Vagina (tissue), 2 donors: ENCODE measurements at places on chromosomes 3 and 15. TPM values are rescaled to one million over a fixed set of nuclear protein-coding genes. Genes with fewer than 3 reads are reported as not detected.
A peak's percentile ranks its signal among the peaks of the same experiment; 100 is the strongest.

DNA sequence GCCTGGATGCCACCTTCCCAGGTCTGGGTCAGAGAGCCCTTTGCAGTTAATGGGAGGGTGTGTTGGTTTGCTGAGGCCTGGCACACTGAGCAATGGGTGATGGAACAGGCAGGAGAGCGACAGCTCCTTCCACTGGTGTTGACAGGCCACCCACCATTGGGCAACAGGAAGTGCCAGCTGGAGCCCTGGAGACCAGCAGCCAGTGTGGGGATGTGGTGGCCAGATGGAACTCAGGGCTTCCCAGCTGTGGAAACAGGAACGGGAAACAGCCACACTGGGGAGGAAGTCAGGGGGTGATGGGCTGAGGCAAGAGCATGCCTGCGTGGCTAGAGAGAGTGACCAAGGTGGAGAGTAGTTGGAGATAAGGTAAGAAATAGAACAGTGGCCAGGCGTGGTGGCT, 9.3 kb downstream of the PSTPIP1 start:
- no peak overlapping the region for H3K27ac ChIP-seq
- no peaks in the 10 kb centered on the region for H3K27me3 ChIP-seq
- no peaks in the 10 kb centered on the region for H3K4me1 ChIP-seq
- H3K4me3 ChIP-seq = no peak overlapping the region

DNA sequence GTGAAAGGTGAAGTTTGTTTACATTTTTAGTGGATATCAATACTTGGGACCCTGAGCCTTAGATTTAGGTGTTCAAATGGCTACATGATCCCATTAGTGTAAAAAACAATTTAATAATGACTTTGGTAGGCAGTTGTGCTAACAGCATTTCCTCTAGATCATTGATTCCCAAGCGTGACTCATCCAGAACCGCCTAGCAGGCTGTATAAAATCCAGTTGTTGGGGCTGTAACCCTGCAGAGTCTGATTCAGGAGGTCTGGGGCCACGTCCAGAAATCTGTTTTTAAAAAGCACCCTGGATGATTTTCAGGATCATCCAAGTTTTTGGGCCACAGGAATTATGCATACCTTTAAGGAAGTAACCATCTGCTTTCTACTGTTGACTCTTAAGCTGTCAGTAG, 156.4 kb downstream of the TP63 start:
- DNase-seq = no peak
- H3K4me3 ChIP-seq = no peak overlapping the region
- peaks cover 9% of the 10 kb centered on the region for H3K4me1 ChIP-seq
- no peaks in the 10 kb centered on the region for H3K27me3 ChIP-seq

- no peak for DNase-seq
- H3K4me3 ChIP-seq = no peak overlapping the region
- no peaks in the 10 kb centered on the region for H3K36me3 ChIP-seq
- no peaks in the 10 kb centered on the region for H3K27me3 ChIP-seq
- no peaks in the 10 kb centered on the region for H3K4me1 ChIP-seq
- no peak overlapping the region for H3K27ac ChIP-seq
Measured at GRCh38 chr15:94097552-94097951, 133.8 kb upstream of the MCTP2 start.

DNA sequence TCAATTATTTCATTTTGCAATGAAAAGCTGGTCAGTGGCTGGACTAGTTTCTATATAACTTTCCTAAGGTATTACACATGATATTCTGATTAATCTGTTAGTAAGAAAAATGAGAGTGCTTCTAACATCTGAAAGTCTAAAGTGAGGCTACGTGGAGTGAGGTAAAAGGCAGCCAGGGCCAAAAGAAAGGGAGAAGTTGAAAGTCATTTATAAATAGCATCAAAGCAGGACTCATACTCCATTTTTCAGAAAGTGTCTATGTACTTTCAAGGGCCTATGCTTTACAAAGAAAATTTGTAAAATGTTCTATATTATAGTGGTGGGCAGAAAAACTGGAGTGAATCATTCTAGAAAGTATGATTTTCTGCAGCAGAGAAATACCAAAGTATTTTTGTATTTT, 80.0 kb downstream of the CSNK1G1 start:
- no peak overlapping the region for H3K4me3 ChIP-seq
- no peak for DNase-seq
- H3K27me3 ChIP-seq = no peaks in the 10 kb centered on the region
- no peaks in the 10 kb centered on the region for H3K4me1 ChIP-seq
- no peak overlapping the region for H3K27ac ChIP-seq

GRCh38 chr3:69868841-69869420, 129.7 kb downstream of the MITF start:
- DNase-seq = no peak
- H3K4me1 ChIP-seq = peaks cover 50% of the 10 kb centered on the region
- no peaks in the 10 kb centered on the region for H3K36me3 ChIP-seq
- H3K27ac ChIP-seq = no peak overlapping the region
- no peaks in the 10 kb centered on the region for H3K27me3 ChIP-seq
- no peak overlapping the region for H3K4me3 ChIP-seq

DNA sequence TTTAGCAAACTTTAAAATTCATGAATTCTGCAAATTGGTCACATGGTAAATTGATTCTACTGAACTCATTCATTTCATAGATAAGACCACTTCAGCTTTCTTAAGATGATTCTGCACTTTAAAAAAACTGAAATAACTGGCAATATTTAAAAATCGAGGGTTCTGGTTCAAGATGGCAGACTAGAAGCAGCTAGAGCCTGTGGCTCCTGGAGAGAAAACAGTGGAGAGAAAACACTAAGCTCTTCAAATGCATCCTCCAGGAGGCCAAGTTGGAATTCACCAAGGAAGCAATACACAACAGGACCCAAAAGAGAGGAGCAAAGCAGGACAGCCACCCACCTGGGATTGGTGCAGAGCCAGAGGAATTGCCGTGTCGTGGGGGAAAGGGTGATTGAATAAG, 132.1 kb downstream of the SPATA16 start:
- no peaks in the 10 kb centered on the region for H3K4me1 ChIP-seq
- no peaks in the 10 kb centered on the region for H3K27me3 ChIP-seq
- no peak overlapping the region for H3K4me3 ChIP-seq
- no peak overlapping the region for H3K27ac ChIP-seq
- H3K36me3 ChIP-seq = no peaks in the 10 kb centered on the region

DNA sequence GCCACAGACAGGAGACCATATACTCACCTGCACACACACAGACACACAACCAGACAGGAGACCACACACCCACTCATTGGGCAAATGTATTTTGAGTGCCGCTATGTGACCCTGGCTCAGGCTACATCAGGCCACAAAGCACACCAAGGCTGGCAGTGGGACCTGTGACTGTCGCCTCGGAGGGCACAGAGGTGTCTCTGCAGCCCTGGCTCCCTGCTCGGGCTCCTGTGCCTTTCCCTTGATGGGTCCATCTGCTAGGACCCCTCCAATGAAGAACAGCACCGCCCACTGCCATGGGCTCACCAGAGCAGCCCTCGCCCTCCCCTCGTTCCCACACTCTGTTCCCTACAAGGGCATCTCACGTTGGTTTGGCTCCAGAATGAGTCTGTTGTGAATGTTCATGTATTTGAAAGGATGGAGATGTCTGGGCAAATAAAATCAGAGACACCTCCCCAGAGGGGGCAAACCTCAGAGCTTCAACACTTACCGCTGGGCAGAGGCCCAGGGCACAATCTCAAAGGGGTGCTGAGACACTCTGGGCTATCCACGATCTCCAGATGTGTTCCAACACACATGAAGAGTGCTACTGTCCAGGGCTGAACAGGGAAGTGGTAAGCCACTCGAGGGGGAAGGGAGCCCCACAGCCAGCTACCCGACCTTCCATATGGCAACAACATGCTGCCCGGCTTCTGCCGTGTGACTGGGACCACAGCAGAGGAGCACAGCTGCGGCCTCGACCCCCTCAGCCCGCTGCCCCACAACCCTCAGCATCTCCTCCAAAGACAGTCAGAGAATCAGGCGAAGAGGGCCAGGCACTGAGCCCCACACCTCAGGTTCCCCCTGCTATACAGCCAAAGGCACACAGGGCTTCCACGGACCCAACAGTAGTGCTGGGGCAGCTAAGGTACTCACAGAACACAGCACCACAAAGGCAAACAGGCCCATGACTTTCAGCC, 74.9 kb downstream of the OCA2 start:
- no peak overlapping the region for H3K27ac ChIP-seq
- H3K4me3 ChIP-seq = no peak overlapping the region
- H3K27me3 ChIP-seq = no peaks in the 10 kb centered on the region

GRCh38 chr3:123447749-123448517, 957 bp downstream of the ADCY5 start:
- H3K27ac ChIP-seq = peak overlapping the region; percentile 82
- H3K4me1 ChIP-seq = peaks cover 23% of the 10 kb centered on the region
- H3K36me3 ChIP-seq = no peaks in the 10 kb centered on the region
- H3K27me3 ChIP-seq = no peaks in the 10 kb centered on the region
- peak overlapping the region; percentile 77 for H3K4me3 ChIP-seq

GRCh38 chr15:53861792-53862191, 102.3 kb upstream of the WDR72 start:
- H3K36me3 ChIP-seq = no peaks in the 10 kb centered on the region
- DNase-seq = no peak
- H3K4me3 ChIP-seq = no peak overlapping the region
- no peaks in the 10 kb centered on the region for H3K27me3 ChIP-seq
- H3K4me1 ChIP-seq = no peaks in the 10 kb centered on the region
- no peak overlapping the region for H3K27ac ChIP-seq

- no peaks in the 10 kb centered on the region for H3K4me1 ChIP-seq
- no peak overlapping the region for H3K27ac ChIP-seq
- H3K4me3 ChIP-seq = no peak overlapping the region
- no peaks in the 10 kb centered on the region for H3K36me3 ChIP-seq
Measured at GRCh38 chr3:121817753-121818152, 17.1 kb downstream of the IQCB1 start.

- no peak overlapping the region for H3K27ac ChIP-seq
- H3K36me3 ChIP-seq = no peaks in the 10 kb centered on the region
- no peaks in the 10 kb centered on the region for H3K4me1 ChIP-seq
- H3K4me3 ChIP-seq = no peak overlapping the region
Measured at GRCh38 chr3:112129925-112130637, 3.0 kb downstream of the GCSAM start.

DNA sequence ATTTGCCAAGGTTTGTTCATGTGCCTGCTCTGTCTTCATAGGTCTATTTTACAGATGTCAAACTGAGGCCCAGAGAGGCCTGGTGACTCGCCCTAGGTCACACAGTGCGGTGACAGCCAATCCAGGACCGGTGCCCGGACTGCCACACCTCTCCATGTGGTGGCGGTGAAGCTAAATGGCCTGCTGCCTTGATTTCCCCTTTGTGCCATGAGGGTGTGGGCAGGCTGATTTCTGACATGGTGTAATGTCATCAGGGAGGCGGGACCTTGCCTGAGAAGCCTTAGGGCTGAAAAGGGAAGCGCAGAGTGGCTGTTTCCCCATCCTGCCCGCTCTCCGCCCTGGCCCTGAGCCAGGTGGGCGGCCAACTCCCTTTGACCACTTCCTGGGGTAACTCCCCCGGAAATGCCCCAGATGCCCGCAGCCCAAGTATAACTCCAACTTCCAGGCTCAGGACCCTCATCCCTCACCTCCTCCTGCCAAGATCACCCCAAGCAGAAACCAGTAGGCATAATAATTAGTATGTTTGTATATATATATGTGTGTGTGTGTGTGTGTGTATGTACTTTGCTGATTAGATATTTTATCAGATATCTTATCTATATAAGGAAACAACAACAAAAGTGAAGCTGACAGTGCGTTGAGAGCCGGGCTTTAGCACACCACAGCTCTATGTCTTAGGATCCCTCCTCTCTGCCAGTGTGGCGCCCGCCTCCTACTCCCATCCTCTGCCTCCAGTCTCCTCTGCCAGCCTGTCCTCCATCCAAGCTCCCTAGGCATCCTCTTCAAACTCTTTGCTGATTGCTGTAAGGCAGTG, 63.9 kb downstream of the IQSEC1 start:
- peaks cover 5% of the 10 kb centered on the region for H3K4me1 ChIP-seq
- no peaks in the 10 kb centered on the region for H3K27me3 ChIP-seq
- no peaks in the 10 kb centered on the region for H3K36me3 ChIP-seq
- DNase-seq = no peak
- H3K27ac ChIP-seq = no peak overlapping the region
- H3K4me3 ChIP-seq = no peak overlapping the region

- H3K27me3 ChIP-seq = no peaks in the 10 kb centered on the region
- peaks cover 87% of the 10 kb centered on the region for H3K4me1 ChIP-seq
- DNase-seq = no peak
- H3K4me3 ChIP-seq = no peak overlapping the region
- no peaks in the 10 kb centered on the region for H3K36me3 ChIP-seq
- peak overlapping the region; percentile 71 for H3K27ac ChIP-seq
Measured at GRCh38 chr15:89101302-89102193, 13.3 kb downstream of the ABHD2 start.

GRCh38 chr3:128060473-128061381, 8.5 kb downstream of the SEC61A1 start:
- peaks cover under 1% of the 10 kb centered on the region for H3K4me1 ChIP-seq
- DNase-seq = no peak
- H3K27ac ChIP-seq = no peak overlapping the region
- H3K36me3 ChIP-seq = peaks cover 13% of the 10 kb centered on the region
- no peaks in the 10 kb centered on the region for H3K27me3 ChIP-seq
- no peak overlapping the region for H3K4me3 ChIP-seq

- H3K4me1 ChIP-seq = no peaks in the 10 kb centered on the region
- no peak overlapping the region for H3K27ac ChIP-seq
- no peaks in the 10 kb centered on the region for H3K27me3 ChIP-seq
- H3K4me3 ChIP-seq = no peak overlapping the region
- no peak for DNase-seq
Measured at GRCh38 chr15:44010089-44010488, 183.3 kb downstream of the WDR76 start.

- H3K27ac ChIP-seq = no peak overlapping the region
- H3K4me3 ChIP-seq = no peak overlapping the region
- peaks cover 11% of the 10 kb centered on the region for H3K4me1 ChIP-seq
- no peak for DNase-seq
Measured at GRCh38 chr15:77568014-77568972, 64.4 kb downstream of the LINGO1 start.

- peaks cover 11% of the 10 kb centered on the region for H3K36me3 ChIP-seq
- no peak overlapping the region for H3K4me3 ChIP-seq
- no peaks in the 10 kb centered on the region for H3K27me3 ChIP-seq
- H3K27ac ChIP-seq = peak overlapping the region; percentile 71
- H3K4me1 ChIP-seq = peaks cover 61% of the 10 kb centered on the region
- DNase-seq = no peak
Measured at GRCh38 chr3:15300323-15301078, 31.9 kb downstream of the SH3BP5 start.

GRCh38 chr3:72336821-72337479, 511.3 kb downstream of the SHQ1 start:
- DNase-seq = no peak
- peak overlapping the region; percentile 44 for H3K27ac ChIP-seq
- peak overlapping the region; percentile 34 for H3K4me3 ChIP-seq
- peaks cover 53% of the 10 kb centered on the region for H3K4me1 ChIP-seq

The LRRC3B gene
- 0.74 TPM for total RNA-seq

The ZNF860 gene
- total RNA-seq = 2.0 TPM

The CPA3 gene
- total RNA-seq = 14.5 TPM

The GPR160 gene
- total RNA-seq = 1.2 TPM

The SPINT1 gene
- 80.3 TPM for total RNA-seq

The ANKRD34C gene
- 0.25 TPM for total RNA-seq

The CASR gene
- not detected for total RNA-seq

The IL17RC gene
- 66.3 TPM for total RNA-seq

The GAP43 gene
- total RNA-seq = 4.9 TPM
